ENCODE measurements at places on chromosomes 7 and 10.

- no peak for DNase-seq
Measured at GRCh38 chr10:24951201-24952142, 934 bp downstream of the PRTFDC1 start.

- DNase-seq = no peak
Measured at GRCh38 chr7:150900675-150901074, 48.4 kb downstream of the AOC1 start.

DNA sequence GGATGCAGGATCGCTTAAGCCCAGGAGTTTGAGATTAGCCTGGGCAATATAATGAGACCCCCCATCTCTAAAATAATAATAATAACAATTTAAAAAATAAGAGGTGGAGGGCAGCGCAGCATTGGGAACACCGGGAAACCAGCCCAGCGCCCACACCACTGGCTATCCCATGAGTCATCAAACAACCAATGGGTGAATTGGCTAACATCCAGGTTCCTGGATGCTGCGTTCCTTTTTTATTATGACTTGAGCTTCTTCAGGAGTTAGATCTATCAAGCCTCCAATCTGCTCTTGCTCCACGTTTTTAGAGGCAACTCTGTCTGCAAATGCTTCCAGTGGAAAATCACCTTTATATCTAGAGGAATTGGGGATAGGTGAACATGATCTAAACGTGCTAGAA is 10.0 kb upstream of the LRRC4 start:
- no peak for DNase-seq

GRCh38 chr10:89481662-89482061 is 53.7 kb downstream of the SLC16A12 start:
- DNase-seq = no peak

- no peak for DNase-seq
Measured at GRCh38 chr7:22660732-22661131, 66.3 kb upstream of the IL6 start.

GRCh38 chr10:131736321-131736980 is 164.4 kb upstream of the PPP2R2D start:
- DNase-seq = no peak

GRCh38 chr10:89556600-89556999 is 21.2 kb upstream of the SLC16A12 start:
- DNase-seq = no peak

GRCh38 chr10:71332466-71332865 is 13.4 kb downstream of the SLC29A3 start:
- DNase-seq = no peak

DNA sequence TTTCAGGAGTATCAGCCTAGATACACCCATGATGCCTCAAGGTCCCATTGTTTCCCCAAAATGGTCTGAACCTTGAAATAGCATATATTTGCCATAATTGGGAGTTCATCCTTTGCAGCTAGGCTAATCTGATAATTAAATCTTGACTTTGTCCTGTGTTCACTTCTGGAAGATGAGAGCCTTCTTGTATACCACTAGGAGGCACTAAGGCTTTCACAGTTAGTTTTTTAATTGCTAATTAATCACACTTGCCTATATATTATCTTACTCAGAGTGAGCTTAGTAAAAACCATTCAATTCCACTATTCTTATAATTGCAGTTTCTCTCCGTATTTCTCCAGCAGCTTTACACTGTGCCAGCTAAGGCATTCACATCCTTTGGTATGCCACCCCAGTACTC is 48.7 kb upstream of the MAGI2 start:
- no peak for DNase-seq

- no peak for DNase-seq
Measured at GRCh38 chr10:100341953-100342626, 4.9 kb upstream of the SCD start.

GRCh38 chr7:101538596-101539459 is 90.3 kb downstream of the MYL10 start:
- peak; percentile 51 for DNase-seq
